ENCODE measurements at places on chromosomes 4 and X. TPM values are rescaled to one million over a fixed set of nuclear protein-coding genes. Genes with fewer than 3 reads are reported as not detected.

The AFP gene
- not detected for total RNA-seq

The LRP2BP gene
- 0.60 TPM for total RNA-seq

The HOPX gene
- total RNA-seq: 249 TPM

The GLRB gene
- total RNA-seq: not detected

The CLDN34 gene
- total RNA-seq: 0.20 TPM

The HERC5 gene
- 0.80 TPM for total RNA-seq

The TCEAL7 gene
- total RNA-seq: 0.16 TPM

The TLR1 gene
- total RNA-seq: 2.7 TPM

The UGT2B7 gene
- total RNA-seq: not detected

The MAGED2 gene
- total RNA-seq: 52.4 TPM

The YIPF7 gene
- total RNA-seq: not detected

DNA sequence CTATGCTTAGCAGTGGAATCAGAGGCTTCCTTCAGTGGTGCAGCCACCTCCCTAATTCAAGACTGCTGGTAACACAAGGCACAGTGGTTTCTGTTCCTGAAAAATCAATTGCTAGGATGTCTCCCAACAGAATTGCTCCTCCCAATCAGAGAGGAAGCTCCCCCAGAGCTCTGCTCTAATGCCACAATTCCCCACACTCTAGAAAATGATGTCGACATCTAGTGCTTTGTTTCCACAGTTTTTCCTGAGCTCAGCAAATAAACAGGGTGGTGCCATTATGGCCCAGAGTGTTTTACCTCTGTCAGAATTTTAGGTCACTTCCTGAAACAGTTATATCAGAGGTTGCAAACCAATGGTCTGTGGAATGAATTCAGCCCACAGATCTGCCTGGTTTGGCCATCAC is 24.7 kb downstream of the TAB3 start:
- peak; percentile 32 for ATAC-seq

DNA sequence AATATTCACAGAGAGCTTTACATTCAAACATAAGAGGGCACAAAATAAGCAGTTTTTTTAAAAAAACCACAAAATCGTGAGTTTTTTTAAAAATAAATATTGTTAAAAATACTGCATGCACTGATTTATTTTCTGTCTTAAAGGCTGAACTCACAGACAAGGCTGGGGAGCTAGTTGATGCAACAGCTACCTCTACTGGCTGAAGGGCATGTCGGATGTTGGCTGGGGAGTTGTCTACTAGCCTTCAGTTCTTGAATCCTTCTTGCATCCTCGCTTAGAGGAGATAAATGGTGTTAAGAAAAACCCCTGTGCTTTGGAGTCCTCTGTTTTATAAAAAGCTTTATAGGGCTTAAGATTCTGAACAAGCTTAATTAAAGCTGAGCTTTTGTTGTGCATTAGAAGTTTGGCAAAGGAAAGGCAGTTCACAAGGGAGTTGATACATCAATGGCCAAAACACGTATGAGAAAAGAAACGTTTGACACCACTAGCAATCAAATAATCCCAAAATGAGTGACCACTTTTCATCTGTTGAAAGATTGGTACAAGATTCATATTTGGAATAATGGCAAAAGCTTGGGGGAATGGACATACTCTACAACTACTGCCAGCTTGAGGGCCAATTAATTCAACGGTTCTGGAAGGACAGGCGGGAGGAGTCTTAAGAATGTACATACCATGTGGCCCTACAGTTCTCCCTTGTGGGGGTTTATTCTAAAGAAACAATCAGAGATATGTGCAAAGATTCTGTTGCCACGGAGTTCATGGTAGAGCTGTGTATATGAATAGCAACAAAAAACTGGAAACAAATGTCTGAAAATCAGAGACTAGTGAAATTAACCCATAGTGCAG is 94.7 kb downstream of the SEL1L3 start:
- peak; percentile 79 for ATAC-seq

- ATAC-seq: peak; percentile 69
Observed at GRCh38 chr4:57037982-57038604, 59.4 kb downstream of the POLR2B start.

- no peak for ATAC-seq
Observed at GRCh38 chr4:24888475-24889344, 24.1 kb downstream of the CCDC149 start.

- ATAC-seq: no peak
Observed at GRCh38 chr4:122903766-122904288, 18.6 kb downstream of the NUDT6 start.

- peak; percentile 97 for ATAC-seq
Observed at GRCh38 chr4:47531241-47531953, 46.3 kb downstream of the ATP10D start.

- ATAC-seq: no peak
Observed at GRCh38 chrX:25287521-25287920, 271.8 kb upstream of the ARX start.

GRCh38 chr4:13618212-13618806 is 9.2 kb downstream of the BOD1L1 start:
- ATAC-seq: no peak

- peak; percentile 85 for ATAC-seq
Observed at GRCh38 chr4:108030332-108030731, 40.6 kb downstream of the HADH start.

DNA sequence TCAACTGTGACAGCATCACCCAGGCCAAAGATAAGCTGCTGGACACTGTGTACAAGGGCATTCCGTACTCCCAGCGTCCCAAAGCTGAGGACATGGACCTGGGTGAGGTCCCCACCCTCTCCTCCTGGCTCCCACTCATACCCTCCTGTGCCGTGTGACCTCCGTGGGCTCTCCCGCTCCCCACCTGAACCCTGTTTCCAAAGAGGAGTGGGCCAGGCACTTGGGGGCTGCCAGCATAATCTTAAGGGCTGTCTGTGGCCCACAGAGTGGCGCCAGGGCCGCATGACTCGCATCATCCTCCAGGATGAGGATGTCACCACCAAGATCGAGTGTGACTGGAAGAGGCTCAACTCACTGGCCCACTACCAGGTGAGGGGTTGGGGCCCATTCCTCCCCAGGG is 10.0 kb downstream of the LAGE3 start:
- no peak for ATAC-seq

- no peak for ATAC-seq
Observed at GRCh38 chrX:148333989-148334388, 166.4 kb upstream of the AFF2 start.

GRCh38 chr4:154478547-154478946 is 13.1 kb downstream of the DCHS2 start:
- no peak for ATAC-seq

GRCh38 chr4:89109841-89110540 is 1.3 kb upstream of the TIGD2 start:
- ATAC-seq: no peak

GRCh38 chr4:54924891-54925290 is 200.5 kb downstream of the KDR start:
- peak; percentile 93 for ATAC-seq

DNA sequence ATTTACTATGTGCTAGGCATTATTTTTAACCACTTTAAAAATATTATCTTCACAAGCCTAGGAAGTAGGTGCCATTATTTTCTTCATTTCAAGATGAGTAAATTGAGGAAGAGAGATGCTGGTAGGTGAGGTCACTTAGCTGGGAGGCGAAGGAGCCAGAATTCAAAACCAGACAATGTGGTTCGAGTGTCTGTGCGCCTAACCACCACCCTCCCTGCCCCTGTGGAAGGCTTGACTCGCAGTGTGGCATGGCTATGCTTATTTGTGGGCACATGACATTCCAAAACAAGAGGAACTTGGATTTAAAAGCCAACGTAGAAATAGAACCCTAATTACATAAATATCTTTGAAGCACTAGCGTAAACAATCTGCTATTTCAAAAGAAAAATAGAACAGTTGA is 226.6 kb upstream of the PITX2 start:
- no peak for ATAC-seq

DNA sequence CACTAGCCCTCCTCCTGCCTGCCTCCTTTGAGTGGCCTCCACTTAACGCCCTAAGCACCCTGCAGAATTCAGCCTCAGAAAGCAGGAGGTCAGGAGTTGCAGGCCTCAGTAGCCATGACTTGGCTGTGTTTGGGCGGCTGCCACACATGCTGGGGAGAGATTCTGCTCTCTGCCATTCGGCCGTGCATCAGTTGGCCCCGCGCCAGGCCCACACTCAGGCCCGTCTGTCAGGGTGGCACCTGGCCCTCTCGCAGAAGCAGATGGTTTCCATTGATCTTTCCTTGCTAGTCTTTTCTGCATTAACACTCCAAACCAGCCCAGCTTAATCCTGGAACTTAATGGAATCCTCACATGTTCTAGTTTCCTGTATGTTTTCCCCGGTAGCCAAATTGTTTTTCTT is 30.7 kb upstream of the ATP6AP2 start:
- ATAC-seq: no peak

DNA sequence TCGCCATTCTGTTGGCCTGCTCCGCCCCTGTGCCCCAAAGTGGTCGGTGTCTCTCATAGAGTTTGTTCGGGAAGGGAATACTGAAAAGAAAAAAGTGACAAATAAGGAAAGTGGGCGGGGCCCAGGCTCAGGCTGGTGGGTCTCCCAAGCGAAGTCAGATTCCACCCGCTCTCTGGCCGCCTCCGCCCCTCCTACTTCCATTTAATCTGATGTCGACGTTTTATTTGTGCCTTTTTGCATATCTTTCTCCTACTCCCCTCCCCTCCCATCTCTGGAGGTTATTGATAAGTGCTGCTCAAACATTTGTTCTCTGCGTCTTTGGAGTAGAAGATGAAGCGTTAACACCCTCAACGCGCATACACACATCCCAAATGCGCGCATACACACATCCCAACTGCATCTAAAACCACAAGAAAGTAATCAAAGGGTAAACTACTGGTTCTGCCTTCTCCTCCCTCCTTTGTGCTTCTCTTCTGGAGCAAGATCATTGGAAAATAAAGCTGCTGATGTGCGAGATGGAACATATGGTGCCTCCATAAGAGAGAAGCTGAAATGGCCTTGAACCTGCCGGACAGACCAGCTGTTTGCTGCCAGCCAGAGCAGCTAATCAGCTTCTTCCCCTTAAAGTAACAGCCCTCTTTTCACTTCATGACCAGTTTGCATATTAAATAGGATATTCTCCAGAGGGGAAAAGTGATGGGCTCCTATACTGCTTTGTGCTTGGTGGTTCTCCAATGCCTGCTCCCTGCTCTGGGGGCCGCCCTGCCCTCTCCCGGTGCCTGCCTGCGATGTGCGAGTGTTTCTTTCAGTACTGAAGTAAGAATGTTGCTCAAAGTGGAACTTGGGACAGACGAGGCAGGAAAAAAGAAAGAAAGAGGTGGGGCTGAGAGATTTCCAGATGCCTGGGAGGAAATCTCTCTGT is 3.1 kb downstream of the MAMLD1 start:
- no peak for ATAC-seq

DNA sequence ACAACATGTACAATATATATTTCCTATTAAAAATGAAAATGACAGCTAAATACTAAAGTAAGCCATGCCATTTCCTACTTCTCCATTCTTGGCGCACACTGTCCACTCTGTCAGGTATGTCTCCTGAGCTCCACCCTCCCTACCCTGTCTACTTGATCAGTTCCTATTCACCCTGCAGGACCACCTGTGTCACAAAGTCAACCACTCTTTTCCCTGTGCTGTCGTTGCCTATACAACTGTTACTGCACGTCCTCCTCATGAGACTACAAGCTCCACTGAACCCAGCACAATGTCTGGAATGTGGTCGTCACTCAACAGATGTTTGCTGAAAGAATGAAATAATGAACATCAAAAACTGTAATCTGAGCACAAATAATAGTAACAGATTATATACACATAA is 54.9 kb downstream of the SLC9A7 start:
- no peak for ATAC-seq

DNA sequence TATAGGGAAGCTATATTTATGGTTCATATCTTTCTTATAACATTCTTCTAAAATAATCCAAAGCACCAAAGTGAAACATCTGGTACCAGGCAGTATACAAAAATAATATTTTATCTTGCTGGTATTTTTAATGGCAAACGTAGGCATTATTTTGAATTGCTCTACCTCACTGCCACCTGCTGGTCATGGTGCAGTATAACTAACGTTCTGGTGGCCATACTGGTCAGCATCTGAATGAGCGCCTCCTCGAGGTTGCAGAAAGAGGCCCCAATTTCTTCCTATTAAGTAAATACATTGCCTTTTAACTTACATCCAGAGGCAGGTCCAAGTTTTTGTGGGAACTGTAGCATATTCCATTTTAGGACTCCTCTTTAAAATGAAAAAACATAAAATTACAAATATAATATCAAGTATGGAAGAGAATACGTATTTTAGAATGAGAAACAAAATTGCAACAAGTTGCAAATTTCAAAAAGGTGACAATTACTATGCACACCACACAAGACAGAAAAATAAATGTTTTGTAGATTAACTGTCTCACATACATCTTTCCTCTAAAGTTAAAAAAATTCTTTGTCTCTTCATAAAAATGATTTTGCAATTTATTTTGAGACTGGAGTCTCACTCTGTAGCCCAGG is 22.9 kb upstream of the CWH43 start:
- peak; percentile 64 for ATAC-seq

- no peak for ATAC-seq
Observed at GRCh38 chr4:139635966-139636365, 29.7 kb upstream of the MGST2 start.

DNA sequence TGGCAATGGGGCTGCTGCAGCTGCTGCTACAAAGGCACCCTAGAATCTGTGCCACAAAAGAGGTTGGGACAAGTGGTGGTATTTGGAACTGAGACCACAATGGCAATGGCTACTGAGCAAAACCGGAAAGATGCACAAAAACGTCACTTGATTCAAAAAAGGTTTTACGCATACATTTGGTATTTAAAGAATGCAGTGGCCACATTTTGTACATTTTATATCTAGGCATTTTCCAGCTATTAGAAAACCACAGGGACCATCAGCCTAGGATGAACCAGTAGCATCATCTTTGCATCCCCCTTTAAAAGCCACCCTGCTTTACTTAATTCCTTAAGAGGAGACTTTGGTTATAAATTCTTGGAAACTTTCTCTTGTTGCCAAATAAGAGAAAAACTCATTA is 104.8 kb upstream of the CXCL13 start:
- ATAC-seq: no peak

GRCh38 chr4:84498935-84499623 is at the start of gene NKX6-1:
Gene NKX6-1 (minus strand): TSS chr4:84499292. CDS start chr4:84498228, 1,064 bp downstream.
- ATAC-seq: peak; percentile 89

DNA sequence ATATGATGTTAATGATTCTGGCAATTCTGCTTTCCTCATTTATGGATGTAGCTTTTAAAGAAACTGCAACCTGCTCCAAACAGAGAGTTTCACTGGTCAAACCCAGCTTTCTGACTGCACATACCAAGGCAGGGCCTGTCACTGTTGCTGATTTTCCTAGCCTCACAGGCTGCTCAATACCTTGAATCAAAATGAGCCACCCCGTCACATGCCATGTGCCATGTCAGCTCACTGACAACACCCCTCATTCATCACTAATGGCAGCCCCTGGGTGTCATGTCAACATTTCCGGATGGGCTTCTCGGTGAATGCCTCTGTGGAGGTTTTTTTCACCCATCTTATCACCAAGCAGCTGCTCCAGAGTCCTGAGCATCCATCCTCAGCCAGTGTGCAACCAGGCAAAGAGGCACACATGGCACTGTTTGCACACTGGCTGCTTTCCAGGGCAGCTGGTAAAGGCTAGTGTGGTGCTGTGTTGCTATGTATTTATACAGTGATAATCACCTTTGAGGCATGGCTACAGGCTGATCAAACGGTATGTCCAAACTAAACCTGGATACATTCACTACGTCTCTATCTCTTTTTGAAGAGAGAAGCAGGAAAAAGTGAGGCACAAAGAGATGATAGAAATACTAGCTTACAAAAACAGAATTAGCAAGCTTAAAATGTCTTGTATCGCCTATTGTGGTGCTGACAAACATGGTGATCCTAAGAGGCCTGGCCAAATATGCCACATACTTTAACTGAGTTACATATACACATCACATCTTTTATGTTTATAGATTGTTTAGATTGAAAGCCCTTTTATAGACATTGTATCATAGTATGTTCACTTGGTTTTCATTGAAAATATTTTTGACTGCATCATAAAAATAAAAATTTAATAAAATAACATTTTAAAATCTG is 94.6 kb upstream of the INPP4B start:
- ATAC-seq: no peak
